ENCODE measurements at places on chromosomes 3 and 15. TPM values are rescaled to one million over a fixed set of nuclear protein-coding genes. Genes with fewer than 3 reads are reported as not detected.
A peak's percentile ranks its signal among the peaks of the same experiment; 100 is the strongest.

DNA sequence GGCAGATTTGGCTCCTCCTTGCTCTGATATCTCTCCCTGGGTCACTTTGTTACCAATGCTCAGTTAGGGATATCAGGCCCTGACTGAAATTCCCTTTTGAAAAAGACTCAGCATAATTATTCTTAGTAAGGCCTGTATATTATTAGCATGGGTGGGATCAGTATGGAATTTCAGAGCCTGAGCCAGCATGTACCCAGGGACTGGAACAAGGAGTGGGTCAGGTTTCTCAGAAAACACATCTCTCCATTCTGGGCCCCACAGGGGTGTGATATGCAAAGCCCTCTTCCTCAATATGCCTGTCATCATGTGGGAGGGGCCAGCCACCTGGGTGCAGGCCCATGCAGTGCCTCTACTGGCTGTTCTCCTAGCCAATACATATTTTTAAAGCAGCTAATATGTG, 423.2 kb downstream of the EPHB1 start:
- no peak overlapping the region for H3K27ac ChIP-seq
- no peaks in the 10 kb centered on the region for H3K4me1 ChIP-seq
- DNase-seq, result no peak
- no peaks in the 10 kb centered on the region for H3K36me3 ChIP-seq
- no peaks in the 10 kb centered on the region for H3K27me3 ChIP-seq

DNA sequence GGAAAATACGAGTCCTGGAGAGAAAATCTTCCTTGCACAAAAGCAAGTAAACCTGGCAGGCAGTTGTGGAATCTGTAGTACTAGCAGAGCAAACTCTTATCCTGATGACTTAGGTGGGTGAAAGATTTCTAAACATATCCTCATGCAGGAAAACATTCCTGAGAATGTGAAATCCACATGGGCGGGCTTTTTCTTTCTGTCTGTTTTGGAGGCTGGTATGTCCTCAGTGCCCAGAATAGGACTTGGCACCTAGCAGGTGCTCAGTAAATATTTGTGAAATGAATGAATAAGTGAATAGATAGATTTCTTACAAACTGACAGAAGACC, 53.3 kb downstream of the FAM174B start:
- no peak overlapping the region for H3K4me3 ChIP-seq
- no peak for DNase-seq
- peaks cover 3% of the 10 kb centered on the region for H3K27me3 ChIP-seq
- H3K4me1 ChIP-seq, result peaks cover 2% of the 10 kb centered on the region

DNA sequence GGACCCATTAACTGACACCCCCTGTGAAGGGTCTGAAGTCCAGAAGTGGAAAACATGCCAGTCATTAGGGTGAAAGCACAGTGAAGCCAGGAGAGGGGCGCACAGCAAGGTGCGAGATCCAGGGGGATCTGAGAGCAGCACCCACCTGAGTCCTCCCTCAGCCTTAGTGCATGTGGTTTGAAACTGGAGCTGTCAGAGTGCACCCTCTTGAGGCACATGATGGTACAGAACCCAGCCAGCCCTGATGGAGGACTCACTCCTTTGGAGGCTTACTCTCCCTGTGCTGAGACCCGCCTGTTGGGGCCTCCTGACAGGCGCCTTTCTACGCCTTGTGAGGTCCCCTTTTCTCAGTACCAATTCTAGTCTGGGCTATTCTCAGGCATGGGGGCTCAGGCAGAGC, 77.8 kb downstream of the IL20RB start:
- peaks cover 10% of the 10 kb centered on the region for H3K4me1 ChIP-seq
- H3K27ac ChIP-seq, result no peak overlapping the region
- no peak for DNase-seq
- peaks cover 13% of the 10 kb centered on the region for H3K27me3 ChIP-seq
- H3K36me3 ChIP-seq, result no peaks in the 10 kb centered on the region

DNA sequence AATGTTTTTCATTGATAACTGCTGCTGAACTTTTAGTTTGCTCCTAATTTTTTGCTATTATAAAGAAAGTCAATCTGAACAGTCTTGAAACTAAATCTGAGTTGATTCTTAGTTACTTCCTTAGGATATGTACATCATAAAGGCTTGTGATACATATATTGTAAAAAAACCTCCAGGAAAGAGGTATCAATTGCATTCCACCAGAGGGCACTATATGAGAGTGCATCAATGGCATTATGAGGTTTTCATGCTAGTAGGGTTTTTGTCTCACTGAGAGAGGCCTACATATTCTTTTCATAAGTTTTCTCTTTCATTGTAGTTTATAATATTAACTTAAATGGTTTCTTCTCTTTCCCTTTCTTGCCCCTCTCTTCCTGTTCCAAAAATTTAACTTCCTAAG, 46.9 kb downstream of the PIK3R4 start:
- H3K4me1 ChIP-seq, result no peaks in the 10 kb centered on the region
- H3K27me3 ChIP-seq, result no peaks in the 10 kb centered on the region
- no peak overlapping the region for H3K4me3 ChIP-seq

DNA sequence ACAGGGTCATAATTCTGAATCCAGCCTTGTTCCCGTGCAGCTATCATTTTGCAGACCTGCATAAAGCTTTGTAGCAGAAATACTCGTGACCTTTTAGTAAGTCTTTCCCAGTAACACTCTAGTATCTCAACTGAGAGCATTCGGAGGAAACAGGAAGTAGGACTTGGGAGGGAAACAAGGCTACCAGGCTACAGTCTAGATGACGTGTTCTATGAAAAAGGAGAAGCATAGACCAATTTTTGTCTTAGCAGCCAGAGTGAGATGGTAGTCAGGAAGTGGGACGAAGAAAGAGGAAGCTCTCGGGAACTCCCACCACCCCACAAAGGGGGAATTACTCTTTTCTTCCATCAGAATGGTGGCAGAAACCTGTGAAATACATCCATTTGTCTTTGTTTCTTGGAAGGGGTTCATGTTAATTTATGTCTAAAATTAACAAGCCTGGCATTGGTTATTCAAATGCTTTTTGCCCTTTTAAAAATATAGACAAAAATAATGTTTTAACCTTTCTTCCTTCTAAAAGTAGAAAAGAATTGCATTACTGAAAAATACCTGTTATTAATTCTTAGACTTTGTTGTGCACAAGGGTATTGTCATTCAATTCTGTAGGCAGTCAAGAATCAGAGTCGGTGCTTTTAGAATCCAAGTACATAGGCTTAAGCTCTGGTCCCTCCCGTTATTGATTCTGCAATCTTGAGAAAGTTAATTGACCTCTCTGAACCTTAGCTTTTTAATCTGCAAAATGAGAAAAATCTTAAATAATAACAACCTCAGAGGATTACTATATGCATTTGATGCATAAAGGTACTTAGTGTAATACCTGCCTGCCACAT, 1.6 kb upstream of the SUCNR1 start:
- DNase-seq, result no peak
- H3K4me1 ChIP-seq, result peaks cover 13% of the 10 kb centered on the region
- H3K27me3 ChIP-seq, result peaks cover 4% of the 10 kb centered on the region
- no peak overlapping the region for H3K27ac ChIP-seq
- peak overlapping the region; percentile 42 for H3K4me3 ChIP-seq

Gene PRR23A
- not detected for total RNA-seq

Gene CLPX
- 47.4 TPM for total RNA-seq
